IMR-90 (cell line): ENCODE measurements at places on chromosomes 1 and 21. TPM values are rescaled to one million over a fixed set of nuclear protein-coding genes. Genes with fewer than 3 reads are reported as not detected.

Gene ATP6V0B
- total RNA-seq: 72.1 and 80.3 TPM in 2 replicates

DNA sequence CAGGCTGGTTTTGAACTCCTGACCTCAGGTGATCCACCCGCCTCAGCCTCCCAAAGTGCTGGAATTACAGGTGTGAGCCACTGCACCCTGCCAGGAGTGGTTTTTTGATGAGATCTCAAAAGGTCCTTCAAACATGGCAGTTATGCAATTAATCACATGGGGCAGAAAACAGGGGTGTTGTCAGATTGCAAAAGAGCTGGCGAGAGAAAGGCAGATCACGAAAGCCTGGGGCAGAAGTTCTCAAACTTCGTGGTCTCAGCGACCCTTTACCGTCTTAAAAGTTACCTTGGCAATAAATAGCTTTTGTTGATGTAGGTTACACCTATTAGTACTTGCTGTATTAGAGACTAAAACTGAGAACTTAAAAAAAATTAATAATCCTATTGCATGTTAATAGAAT lies 16.1 kb downstream of the CNR2 start:
- no peaks in the 10 kb centered on the region for H3K36me3 ChIP-seq
- no peak overlapping the region for H3K27ac ChIP-seq
- H3K27me3 ChIP-seq: peaks cover 30% of the 10 kb centered on the region
- H3K4me3 ChIP-seq: no peak overlapping the region

Gene ARHGAP30
- not detected in 2 replicates for total RNA-seq

DNA sequence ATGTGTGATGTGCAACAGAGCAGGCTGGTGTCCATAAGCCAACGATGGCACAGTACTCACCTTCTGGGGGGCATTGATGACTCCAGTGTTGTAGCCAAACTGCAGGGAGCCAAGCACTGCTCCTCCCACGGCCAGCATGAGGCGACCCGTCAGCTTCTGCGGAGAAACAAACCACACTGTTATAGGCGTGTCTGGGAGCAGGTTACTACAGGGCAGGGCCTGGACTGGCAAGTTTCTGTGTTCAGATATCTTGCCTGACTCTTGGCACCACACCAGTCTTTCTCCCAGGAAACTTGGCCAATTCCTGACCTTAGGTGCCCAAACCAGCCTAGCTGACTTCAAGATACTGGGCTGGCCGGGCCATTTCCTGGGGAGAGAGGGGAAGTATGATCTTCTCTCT lies 15.5 kb downstream of the SLC2A1 start:
- H3K4me1 ChIP-seq: peaks cover 75% of the 10 kb centered on the region
- H3K27ac ChIP-seq: peak overlapping the region; percentile 43
- H3K4me3 ChIP-seq: no peak overlapping the region
- peaks cover 69% of the 10 kb centered on the region for H3K36me3 ChIP-seq
- no peak for DNase-seq

DNA sequence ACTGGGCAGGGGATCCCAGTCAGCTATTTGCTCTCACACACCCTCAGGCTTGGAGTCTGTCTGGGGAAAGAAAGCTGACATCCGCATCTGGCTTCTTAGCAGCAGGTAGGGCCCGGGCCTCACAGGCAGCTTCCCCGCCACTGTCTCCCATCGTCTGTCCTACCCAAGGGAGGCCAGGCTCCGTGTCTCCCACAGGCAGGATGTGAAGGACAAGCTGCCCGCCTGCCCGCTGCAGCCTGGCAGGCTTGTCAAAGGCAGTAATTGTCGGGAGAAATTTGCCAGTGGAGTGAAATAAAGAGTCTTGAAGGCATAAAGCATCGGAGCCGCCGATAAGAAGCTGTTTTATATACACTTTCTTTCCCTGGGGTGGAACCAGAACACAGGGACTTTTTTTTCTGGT lies 44.0 kb upstream of the DISP3 start:
- no peak overlapping the region for H3K27ac ChIP-seq
- H3K36me3 ChIP-seq: no peaks in the 10 kb centered on the region
- H3K27me3 ChIP-seq: peaks cover 2% of the 10 kb centered on the region
- no peaks in the 10 kb centered on the region for H3K4me1 ChIP-seq
- H3K4me3 ChIP-seq: no peak overlapping the region

Gene LRRC71
- total RNA-seq: not detected in 2 replicates

GRCh38 chr1:234776256-234776875 lies 166.4 kb upstream of the IRF2BP2 start:
- H3K4me1 ChIP-seq: peaks cover 7% of the 10 kb centered on the region
- DNase-seq: no peak
- H3K27ac ChIP-seq: no peak overlapping the region
- H3K36me3 ChIP-seq: no peaks in the 10 kb centered on the region
- no peak overlapping the region for H3K4me3 ChIP-seq

Gene S100B
- total RNA-seq: 0.18 TPM in 1 of 2 replicates, not detected in the other

Gene OR10J1
- total RNA-seq: not detected in 2 replicates

GRCh38 chr1:72051538-72051937 lies 230.8 kb downstream of the NEGR1 start:
- DNase-seq: no peak
- no peaks in the 10 kb centered on the region for H3K36me3 ChIP-seq
- no peaks in the 10 kb centered on the region for H3K4me1 ChIP-seq
- no peak overlapping the region for H3K4me3 ChIP-seq

Gene NCAM2
- 5.0 and 5.6 TPM in 2 replicates for total RNA-seq

- no peaks in the 10 kb centered on the region for H3K36me3 ChIP-seq
- H3K4me3 ChIP-seq: no peak overlapping the region
- peaks cover 19% of the 10 kb centered on the region for H3K27me3 ChIP-seq
- H3K4me1 ChIP-seq: no peaks in the 10 kb centered on the region
Measured at GRCh38 chr1:38089712-38090360, 43.2 kb upstream of the POU3F1 start.

- no peak overlapping the region for H3K4me3 ChIP-seq
- H3K27me3 ChIP-seq: no peaks in the 10 kb centered on the region
- peaks cover 2% of the 10 kb centered on the region; the same call in 1 of the 2 replicates for H3K4me1 ChIP-seq
Measured at GRCh38 chr1:186496171-186496851, 35.4 kb upstream of the PDC start.

DNA sequence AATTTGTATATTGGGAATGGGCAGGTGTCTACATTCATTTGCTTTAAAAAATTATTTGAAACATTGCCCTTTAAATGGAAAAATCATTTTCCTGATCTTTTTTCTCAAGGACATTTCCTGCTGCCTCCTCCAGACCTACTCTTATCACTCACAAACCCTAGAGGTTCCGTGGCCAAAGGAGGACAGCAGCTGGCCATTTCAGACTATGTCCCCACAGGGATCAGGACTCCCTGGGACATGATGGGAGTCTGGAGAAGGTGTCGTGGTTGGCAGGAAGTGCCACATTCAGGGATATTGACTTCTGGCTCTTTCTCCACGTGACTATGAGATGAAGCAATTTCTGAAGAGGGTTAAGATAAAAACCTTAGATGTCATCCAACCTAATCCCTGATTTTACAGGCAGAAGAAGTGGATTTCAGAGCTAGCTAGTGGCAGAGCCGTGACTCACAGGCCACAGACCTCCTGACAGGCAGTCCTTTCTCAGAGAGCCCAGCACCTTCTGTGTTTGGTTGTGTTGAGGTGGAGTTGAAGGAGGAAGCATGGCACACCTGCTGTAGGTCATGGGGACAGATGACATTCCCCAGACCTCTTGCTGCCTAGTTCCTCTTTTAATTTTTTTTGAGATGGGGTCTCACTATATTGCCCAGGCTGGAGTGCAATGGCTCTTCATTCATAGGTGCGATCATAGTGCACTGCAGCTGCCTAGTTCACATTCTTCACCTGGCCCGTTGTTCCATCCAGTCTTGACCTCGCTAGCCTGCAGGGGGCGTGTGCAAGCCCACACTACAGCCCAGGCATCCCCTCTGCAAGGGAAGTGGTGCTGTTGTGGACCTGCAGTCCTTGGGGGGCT lies 25.5 kb upstream of the IL10 start:
- no peaks in the 10 kb centered on the region for H3K27me3 ChIP-seq
- no peak overlapping the region for H3K4me3 ChIP-seq
- DNase-seq: no peak
- no peaks in the 10 kb centered on the region for H3K36me3 ChIP-seq
- H3K4me1 ChIP-seq: no peaks in the 10 kb centered on the region
- H3K27ac ChIP-seq: no peak overlapping the region

GRCh38 chr1:23101101-23101827 lies 67.4 kb downstream of the LUZP1 start:
- H3K27me3 ChIP-seq: no peaks in the 10 kb centered on the region
- peaks cover 18% of the 10 kb centered on the region for H3K4me1 ChIP-seq
- DNase-seq: peak; percentile 65
- H3K36me3 ChIP-seq: peaks cover 3% of the 10 kb centered on the region
- no peak overlapping the region for H3K27ac ChIP-seq

DNA sequence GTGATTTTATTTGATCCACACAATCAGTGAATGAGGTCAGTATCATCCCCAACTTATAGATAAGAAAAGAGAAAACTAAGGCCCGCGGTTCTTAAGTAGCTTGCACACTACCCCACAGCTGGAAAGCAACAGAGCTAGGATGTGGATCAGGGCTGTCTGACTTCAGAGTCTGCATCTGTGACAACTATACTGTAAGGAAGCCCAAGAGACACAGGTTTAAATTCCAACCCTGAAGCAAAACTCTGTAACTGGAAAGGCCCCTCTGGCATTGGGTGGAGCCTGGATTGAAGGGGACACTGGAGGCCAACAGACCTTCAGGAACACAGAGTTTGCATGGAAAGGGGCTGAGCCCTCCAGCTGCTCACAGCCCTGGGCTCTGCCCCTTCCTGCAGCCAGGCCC lies 40.2 kb downstream of the LGR6 start:
- H3K4me3 ChIP-seq: no peak overlapping the region
- H3K27ac ChIP-seq: no peak overlapping the region
- peaks cover 13% of the 10 kb centered on the region for H3K27me3 ChIP-seq
- H3K4me1 ChIP-seq: peaks cover 16% of the 10 kb centered on the region
- DNase-seq: no peak
- H3K36me3 ChIP-seq: no peaks in the 10 kb centered on the region

Gene TCHH
- not detected in 2 replicates for total RNA-seq

GRCh38 chr1:99062192-99062591 lies 57.5 kb upstream of the PLPPR5 start:
- H3K27ac ChIP-seq: no peak overlapping the region
- H3K27me3 ChIP-seq: peaks cover 4% of the 10 kb centered on the region
- no peak for DNase-seq
- H3K4me1 ChIP-seq: no peaks in the 10 kb centered on the region
- H3K4me3 ChIP-seq: no peak overlapping the region

DNA sequence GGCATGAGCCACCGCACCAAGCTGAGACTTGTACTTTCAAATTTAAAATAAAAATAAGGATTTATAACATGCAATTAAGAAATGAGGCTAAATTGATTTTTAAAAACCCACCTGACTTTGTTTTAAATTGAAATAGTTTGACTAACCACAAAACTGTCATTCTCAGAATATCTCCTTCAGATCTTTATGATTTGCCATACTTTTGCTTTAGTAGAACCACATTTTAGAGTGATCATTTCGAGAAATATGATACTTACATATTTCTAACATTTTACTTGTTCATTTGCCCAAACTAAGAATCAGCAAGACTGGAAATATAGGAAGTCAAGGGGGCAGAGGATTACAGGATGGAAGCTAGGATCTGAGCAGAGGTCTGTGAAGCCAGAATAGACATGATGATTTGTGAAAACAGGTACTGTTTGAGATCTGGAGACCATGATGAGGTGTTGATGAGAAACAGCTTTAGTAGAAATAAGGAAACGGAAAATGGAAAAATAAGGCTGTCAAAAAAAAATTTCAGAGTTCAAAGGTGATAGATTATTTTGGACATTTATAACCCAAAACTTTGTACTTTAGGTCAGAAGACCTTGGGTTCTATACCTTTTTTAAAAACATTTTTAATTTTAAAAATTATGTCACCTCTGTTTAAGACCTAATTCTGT lies 44.8 kb downstream of the GIPC2 start:
- no peak overlapping the region for H3K4me3 ChIP-seq
- no peak overlapping the region for H3K27ac ChIP-seq
- no peaks in the 10 kb centered on the region for H3K27me3 ChIP-seq
- H3K36me3 ChIP-seq: no peaks in the 10 kb centered on the region
- no peak for DNase-seq

Gene PTPN7
- total RNA-seq: not detected in 2 replicates

DNA sequence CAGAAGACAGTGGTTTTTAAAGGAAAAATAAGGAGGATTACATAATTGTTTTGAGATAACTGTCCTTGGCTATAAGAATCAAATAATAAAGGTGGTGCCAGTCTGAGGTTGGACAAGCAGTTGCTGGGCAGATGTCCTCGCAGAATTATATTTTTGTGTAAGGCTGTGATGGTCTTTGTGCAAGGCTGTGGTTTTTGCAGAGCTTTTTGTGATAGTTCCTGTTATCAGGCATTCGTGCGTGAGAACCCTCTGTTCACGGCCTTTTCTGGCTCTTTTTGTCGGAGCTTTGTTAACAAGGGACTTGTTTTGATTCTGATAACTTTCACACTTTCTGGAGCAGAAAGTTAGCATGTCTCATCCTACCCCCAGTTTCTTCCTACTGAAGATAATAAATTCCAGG lies 33.4 kb downstream of the SH3BP5L start:
- H3K4me1 ChIP-seq: no peaks in the 10 kb centered on the region
- no peak for DNase-seq
- no peaks in the 10 kb centered on the region for H3K27me3 ChIP-seq
- H3K36me3 ChIP-seq: no peaks in the 10 kb centered on the region
- H3K4me3 ChIP-seq: no peak overlapping the region

Gene SPRR1A
- total RNA-seq: not detected in 2 replicates

- H3K4me1 ChIP-seq: no peaks in the 10 kb centered on the region
- H3K4me3 ChIP-seq: no peak overlapping the region
- H3K27ac ChIP-seq: no peak overlapping the region
- no peak for DNase-seq
- H3K27me3 ChIP-seq: no peaks in the 10 kb centered on the region
Measured at GRCh38 chr21:15159382-15160020, 94.7 kb upstream of the NRIP1 start.

Gene UMODL1
- not detected in 2 replicates for total RNA-seq

DNA sequence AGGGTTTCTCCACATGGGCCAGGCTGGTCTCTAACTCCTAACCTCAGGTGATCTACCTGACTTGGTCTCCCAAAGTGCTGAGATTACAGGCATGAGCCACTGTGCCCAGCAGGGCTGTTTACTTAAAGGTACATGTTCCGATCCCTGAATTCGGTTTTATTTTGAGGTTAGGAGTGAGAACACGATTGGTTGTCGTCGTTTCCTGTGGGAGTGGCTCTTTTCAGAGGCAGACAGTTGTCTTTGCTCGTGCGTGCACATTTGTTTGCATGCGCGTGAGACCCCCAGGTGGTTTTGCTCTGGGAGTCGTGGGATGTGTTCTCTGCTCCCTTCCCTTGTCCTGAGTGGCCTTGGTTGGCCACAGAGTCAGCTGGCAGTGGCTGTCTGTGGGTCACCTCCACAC lies 60.2 kb downstream of the SKI start:
- H3K4me3 ChIP-seq: no peak overlapping the region
- H3K27ac ChIP-seq: no peak overlapping the region
- no peaks in the 10 kb centered on the region for H3K36me3 ChIP-seq
- no peak for DNase-seq

GRCh38 chr1:223843934-223844786 lies 1.6 kb downstream of the TP53BP2 start:
- H3K4me3 ChIP-seq: peak overlapping the region; percentile 93
- H3K27ac ChIP-seq: peak overlapping the region; percentile 95; the same call in 1 of the 2 replicates
- H3K4me1 ChIP-seq: peaks cover 3% of the 10 kb centered on the region
- H3K27me3 ChIP-seq: no peaks in the 10 kb centered on the region
- no peak for DNase-seq
